Stimulated activated CD8-positive, alpha-beta memory T cell treated with anti-CD3 and anti-CD28 coated beads, Interleukin-4, amount 100 ng/mL, for 4 hours (primary cell): ENCODE measurements at places on chromosomes 3 and 15.

GRCh38 chr3:16337856-16338540, 73.0 kb downstream of the OXNAD1 start:
- no peak for DNase-seq

DNA sequence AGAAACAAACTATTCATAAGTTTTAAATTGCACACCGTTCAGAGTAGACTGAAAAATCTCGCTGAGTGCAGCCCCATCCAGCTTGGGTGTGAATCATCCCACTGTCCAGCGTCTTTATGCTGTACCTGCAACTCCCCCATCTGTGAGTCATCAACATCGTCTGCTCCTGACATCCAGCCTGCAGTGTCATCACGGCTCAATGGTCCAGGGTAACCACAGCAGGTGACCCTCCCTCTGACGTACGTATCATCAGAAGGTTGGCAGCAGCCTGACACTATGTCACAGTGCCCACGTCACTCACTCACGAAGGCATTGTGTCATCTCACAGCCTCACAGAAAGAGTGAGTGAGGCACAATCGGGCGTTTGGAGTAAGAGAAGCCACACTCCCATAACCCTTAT, 65.2 kb downstream of the TPRA1 start:
- no peak for DNase-seq

DNA sequence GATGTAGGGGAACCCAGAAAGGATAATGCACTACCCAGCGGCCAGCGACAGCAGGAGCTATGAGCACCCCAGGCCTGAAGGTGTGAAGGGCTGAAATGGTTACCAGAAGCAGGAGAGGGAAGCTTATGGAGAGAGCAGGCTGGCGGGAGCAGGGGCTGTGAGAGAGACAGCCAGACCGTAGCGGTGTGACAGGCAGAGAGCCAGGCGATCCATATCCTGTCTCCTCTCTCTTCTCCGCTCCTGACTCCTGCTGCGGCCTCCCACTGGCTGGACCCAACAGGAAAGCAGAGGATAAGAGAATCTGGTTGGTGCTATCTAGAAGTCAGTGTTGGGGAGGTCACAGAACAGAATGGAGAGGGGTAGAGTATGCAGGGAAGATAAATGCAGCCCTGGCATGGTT, 49.9 kb downstream of the BTD start:
- DNase-seq: no peak

GRCh38 chr15:75992897-75993296, 19.3 kb downstream of the NRG4 start:
- DNase-seq: no peak

GRCh38 chr3:139187154-139187553, 142.5 kb upstream of the PRR23C start:
- no peak for DNase-seq

GRCh38 chr3:4198491-4198890, 104.7 kb upstream of the SETMAR start:
- DNase-seq: no peak

DNA sequence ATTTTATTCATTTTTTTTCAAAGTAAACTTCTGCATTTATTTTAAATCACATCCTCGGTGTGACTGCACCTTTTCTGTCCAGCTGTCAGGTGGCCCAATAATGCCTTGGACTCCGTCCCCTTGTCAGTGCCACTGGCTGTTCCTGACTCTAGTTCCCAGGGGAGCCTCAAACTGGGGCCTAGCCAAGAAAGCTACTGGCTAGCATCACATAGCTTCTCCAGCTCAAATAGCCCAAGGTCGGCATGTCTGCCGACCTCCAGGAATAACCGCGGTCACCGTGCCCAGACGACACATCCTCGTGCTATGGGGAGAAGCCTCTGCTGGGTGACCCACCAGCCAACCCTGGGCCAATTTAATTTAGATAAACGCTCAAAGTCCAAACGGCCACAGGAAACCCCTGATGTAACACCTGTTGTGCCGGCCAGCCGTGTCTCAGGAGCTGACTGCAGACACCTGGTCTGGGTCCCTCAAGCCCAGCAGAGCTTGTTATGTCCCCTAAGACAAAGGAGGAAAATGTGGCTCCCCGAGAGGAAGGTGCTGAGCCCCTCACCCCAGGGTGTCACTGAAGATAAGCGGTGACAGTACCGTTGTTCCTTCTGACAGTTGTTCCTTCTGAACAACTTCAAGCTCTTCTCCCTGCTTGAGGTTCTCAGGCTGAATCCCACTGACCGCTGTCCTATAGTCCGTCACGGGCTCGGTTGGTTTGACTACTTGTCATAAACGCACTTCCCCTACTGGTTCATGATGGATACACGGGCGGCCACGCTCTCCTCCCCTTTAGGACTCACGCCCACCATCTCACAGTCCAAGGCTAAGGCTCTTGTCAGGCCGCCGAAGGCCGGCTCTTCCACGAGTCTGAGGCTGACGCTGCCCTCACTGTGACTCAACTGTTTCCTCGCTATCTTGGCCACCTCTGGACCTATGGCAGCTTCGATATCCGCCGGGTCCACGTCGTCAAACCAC, 126.2 kb downstream of the KLF13 start:
- DNase-seq: no peak

- no peak for DNase-seq
Observed at GRCh38 chr3:158460926-158461325, 110.1 kb upstream of the MLF1 start.

- DNase-seq: no peak
Observed at GRCh38 chr3:152026033-152026556, 152.7 kb downstream of the SUCNR1 start.

DNA sequence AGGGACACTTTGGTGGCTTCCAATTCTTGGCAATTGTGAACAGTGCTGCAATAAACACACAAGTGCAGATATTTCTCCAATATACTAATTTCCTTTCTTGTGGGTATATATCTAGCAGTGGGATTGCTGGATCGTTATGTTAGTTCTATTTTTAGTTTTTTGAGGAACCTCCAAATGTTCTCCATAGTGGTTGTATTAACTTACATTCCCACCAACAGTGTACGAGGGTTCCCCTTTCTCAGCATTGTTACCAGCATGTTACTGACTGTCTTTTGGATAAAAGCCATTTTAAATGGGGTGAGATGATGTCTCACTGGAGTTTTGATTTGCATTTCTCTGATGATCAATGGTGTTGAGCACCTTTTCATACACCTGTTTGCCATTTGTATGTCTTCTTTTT, 92.8 kb downstream of the DAPK2 start:
- no peak for DNase-seq

DNA sequence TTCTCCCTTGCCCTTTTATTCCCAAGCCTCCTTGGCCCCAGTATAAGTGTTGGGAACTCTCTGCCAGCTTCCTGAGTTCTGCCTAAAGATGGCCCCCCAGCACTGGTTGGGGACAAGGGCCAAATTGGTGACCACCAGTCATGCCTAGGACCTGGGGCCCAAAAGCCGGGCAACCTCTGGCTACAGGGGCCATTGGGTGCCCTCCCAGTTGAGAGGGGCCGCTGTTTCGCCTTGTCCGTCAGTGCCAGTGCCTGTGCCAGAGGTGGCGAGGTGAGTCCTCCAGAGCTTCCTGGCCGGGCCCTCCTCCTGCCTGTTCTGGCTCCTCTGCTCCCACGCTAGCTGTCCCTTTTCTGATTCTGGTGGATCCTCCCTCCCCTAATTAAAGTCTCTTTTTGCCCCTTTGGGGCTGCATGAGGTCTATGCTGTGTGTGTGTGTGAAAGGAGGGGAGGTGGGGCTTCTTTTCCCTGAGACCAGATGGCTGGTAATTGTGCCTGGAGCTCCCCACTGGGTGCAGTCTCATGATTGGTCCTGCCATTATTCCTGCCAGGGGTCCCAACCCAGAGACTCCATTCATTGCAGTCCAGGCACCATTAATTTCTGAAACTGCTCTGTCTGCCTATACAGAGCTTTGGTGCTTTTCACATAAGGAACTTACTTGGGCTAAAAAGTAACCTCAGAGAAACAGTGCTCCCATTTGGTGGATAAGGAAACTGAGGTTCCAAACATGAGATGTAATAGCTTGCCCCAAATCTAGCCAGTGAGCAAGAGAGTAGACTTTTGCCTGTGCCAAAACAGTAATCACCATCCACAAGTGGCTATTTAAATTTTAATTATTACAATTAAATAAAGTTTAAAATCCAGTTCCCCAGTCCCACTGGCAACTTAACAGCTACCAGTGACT, 3.1 kb upstream of the TTLL3 start:
- no peak for DNase-seq

DNA sequence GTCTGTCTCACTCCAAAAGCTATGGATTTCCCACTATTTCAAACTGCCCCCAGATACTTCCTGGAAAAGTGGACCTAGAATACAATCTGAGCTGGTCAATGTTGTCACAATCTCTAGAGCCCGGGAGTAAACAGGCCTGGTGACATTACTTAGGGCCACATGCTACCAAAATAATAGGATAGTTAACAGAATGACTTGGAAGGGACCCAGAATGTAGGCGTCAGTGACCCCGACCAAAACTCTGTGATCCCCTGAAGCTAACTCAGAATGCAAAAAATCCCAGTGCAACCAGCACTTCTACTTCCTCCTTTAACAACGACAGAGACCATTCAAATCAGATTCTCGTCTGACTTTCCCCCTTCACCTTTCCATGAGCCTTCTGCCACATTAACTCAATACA, 51.5 kb upstream of the CDV3 start:
- no peak for DNase-seq

GRCh38 chr3:20404741-20405100, 218.7 kb upstream of the SGO1 start:
- DNase-seq: no peak

DNA sequence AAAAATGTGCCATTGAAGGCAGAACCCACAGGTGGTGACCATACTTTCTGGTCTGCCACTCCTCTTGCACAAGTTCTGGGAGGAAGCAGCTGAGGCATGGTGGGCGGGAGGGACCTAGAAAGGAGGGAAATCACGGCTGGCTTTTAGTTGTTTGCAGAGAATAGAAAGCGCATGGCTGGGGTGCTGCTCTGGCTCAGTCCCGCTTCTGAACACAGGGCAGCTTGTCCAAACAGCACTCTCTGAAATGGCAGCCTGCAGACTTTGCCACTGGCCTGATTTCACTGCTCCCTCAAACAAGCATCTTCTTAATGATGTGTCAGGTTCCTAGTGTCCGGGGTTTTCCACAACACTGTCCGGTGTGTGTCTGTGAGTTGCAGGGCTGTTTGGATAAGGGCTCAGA, 76.7 kb downstream of the AAGAB start:
- DNase-seq: no peak

DNA sequence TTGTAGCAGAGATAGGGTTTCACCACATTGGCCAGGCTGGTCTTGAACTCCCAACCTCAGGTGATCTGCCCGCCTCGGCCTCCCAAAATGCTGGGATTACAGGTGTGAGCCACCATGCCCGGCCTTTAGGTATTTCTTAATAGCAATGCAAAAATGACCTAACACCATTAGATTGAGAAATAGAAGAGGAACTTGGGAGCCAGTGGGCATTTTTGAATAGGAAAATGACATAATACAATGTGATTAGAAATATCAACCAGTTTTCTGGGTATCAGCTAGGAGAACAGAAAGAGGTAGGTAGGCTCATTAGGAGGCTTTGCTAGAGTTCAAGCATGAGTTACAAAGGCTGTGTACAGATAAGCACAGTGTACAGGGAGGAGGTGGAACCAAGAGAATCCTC, 101.8 kb upstream of the TBC1D5 start:
- DNase-seq: no peak

DNA sequence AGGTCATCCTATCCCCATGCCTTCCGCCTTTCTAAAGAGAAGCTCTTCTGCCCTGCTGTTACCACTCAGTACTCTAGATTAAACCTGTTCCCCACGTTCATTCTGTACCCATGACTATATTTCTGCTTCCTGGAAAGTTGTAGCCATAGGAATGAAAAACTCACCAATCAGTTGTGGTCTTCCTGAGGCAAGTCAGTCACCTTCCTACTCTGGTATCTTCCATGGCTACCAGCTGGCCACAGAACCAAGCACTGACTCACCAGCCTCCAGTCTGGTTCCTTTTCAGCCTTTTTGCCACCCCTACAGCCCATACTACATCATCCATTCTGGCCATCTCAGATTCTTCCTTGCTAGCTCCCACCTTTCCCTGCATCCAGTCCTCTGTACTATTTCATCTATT, 46.4 kb downstream of the TMEM44 start:
- no peak for DNase-seq

DNA sequence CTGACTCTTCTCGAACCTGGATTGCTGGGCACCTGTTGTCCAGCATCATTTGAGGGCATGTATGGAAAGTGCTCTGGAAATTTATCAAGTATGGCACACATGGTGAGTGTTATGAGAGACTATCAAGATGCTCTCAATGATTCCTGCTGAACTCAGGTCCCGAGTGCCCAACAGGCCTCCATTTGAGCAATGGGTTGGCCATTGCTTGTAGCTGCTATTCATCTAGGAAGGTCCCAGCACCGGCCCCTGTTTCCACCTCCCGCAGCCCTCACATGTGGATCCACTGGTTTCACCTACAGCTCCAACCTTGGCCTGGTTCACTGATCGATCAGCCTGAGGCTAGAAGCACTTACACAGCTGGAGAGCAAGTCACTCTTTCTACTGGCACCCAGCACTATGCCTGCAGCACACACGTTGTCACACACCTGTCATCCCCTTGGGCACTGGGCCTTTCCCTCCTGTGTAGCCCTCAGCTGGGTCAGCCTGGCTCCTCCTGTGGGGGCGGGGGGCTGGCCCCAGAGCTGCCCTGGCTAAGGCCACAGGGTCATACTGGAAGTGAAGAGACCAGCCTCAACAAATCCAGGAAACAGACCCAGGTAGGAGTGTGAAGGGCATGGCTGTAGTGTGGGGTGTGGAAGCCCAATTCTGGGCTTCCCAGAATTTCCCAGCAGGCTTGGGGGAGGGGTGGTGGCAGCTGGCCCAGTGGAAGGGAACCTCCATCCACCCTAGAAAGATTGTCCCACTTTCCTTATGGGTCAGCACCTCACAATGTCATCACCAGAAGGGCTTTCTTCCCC, 41.7 kb upstream of the SMAD3 start:
- no peak for DNase-seq

GRCh38 chr3:141151439-141151838, 80.2 kb upstream of the PXYLP1 start:
- DNase-seq: no peak

DNA sequence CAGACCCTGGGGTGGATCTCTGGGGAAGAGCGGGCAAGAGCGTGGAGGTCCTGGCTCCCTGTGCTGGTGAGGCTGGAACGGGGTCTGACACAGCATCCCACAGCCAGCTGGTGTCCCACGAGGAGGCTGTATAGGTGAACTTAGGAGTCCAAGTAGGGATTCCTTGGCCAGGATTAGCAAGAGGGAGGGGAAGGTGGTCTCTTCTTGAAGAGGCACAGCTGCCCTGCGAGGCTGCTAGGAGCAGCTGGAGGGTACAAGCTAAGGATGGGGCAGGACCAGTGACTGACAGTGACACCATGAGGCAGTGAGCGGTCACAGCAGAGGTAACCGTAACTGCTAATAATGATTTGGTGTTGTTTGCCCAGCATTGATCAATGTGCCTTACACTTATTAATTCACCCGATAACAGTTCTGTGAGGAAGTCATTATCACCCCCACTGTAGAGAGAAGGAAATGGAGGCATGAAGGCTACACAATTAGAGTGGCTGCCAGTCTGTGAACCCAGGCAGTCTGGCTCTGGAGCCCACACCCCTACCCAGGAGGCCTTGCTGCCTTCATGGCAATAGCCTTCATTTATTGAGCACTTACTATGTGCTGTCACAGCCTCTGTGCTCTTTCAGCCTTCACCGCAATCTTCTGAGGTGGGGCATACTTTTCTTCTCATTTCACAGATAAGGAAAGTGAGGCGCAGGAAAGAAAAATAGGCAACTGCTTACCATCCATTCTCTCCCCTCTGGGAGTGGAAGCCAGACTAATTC, 59.4 kb downstream of the TMEM44 start:
- no peak for DNase-seq

- DNase-seq: no peak
Observed at GRCh38 chr3:38960953-38961622, 90.7 kb downstream of the SCN11A start.
